ENCODE measurements at places on chromosomes 16 and 17. TPM values are rescaled to one million over a fixed set of nuclear protein-coding genes. Genes with fewer than 3 reads are reported as not detected.

DNA sequence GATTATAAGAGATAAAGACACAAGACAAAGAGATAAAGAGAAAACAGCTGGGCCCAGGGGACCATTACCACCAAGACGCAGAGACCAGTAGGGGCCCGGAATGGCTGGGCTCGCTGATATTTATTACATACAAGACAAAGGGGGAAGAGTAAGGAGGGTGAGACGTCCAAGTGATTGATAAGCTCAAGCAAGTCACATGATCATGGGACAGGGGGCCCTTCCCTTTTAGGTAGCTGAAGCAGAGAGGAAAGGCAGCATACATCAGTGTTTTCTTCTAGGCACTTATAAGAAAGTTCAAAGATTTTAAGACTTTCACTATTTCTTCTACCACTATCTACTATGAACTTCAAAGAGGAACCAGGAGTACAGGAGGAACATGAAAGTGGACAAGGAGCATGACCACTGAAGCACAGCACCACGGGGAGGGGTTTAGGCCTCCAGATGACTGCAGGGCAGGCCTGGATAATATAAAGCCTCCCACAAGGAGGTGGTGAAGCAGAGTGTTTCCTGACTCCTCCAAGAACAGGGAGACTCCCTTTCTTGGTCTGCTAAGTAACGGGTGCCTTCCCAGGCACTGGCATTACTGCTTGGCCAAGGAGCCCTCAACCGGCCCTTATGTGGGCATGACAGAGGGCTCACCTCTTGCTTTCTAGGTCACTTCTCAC, 63.9 kb upstream of the ARL4D start:
- H3K4me1 ChIP-seq: peaks cover 8% of the 10 kb centered on the region
- no peaks in the 10 kb centered on the region for H3K27me3 ChIP-seq
- H3K4me3 ChIP-seq: no peak overlapping the region
- DNase-seq: no peak
- no peaks in the 10 kb centered on the region for H3K36me3 ChIP-seq

GRCh38 chr16:17828012-17828411, 357.3 kb upstream of the XYLT1 start:
- DNase-seq: no peak
- H3K27me3 ChIP-seq: no peaks in the 10 kb centered on the region
- no peak overlapping the region for H3K4me3 ChIP-seq
- no peaks in the 10 kb centered on the region for H3K4me1 ChIP-seq
- H3K36me3 ChIP-seq: no peaks in the 10 kb centered on the region

DNA sequence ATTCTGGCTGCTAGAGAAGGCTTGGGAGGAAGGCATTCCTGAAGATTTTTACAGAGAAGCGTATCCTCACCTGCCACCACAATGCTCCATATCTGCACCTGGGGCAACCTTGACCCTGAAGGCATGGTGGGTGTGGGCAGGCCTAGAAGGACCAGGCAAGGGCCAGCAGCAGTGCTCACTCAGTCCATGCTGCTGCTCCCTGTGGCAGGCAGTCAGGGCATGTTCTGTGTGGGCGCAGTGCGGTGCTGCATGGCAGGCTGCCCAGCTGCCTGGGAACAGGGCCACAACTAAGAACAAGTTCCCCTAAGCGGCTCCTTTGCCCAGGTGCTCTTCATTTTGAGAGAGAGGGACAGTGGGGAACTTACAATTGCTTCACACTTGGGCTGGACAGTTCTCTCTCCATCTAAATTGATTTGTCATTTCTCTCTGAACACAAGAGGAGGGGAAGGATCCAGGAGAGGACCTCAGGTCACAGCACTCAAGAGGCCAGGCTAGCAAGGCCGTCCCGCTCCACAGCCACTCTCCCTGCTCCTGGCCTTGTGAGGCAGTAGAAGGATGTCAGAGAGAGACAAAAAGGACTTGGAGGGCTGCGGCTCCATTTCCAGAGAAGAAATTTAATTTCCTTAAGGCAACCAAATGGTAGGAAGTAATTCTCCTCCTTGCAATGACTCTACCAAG, 158.8 kb downstream of the AATF start:
- no peaks in the 10 kb centered on the region for H3K27me3 ChIP-seq
- peaks cover 25% of the 10 kb centered on the region for H3K36me3 ChIP-seq
- H3K4me3 ChIP-seq: no peak overlapping the region
- peaks cover 11% of the 10 kb centered on the region for H3K4me1 ChIP-seq
- H3K27ac ChIP-seq: peak overlapping the region; percentile 23

- H3K36me3 ChIP-seq: no peaks in the 10 kb centered on the region
- no peaks in the 10 kb centered on the region for H3K27me3 ChIP-seq
- no peaks in the 10 kb centered on the region for H3K4me1 ChIP-seq
- H3K4me3 ChIP-seq: no peak overlapping the region
Measured at GRCh38 chr17:14152721-14153120, 83.4 kb downstream of the COX10 start.

GRCh38 chr16:50862818-50863643, 121.1 kb downstream of the CYLD start:
- no peaks in the 10 kb centered on the region for H3K4me1 ChIP-seq
- H3K27ac ChIP-seq: no peak overlapping the region
- H3K36me3 ChIP-seq: no peaks in the 10 kb centered on the region
- no peak overlapping the region for H3K4me3 ChIP-seq

Gene LRRC36
- total RNA-seq: not detected

Gene PYY
- not detected for total RNA-seq

Gene KCNJ18
- total RNA-seq: not detected

Gene NUP93
- 31.8 TPM for total RNA-seq

Data from liver (tissue), 10 donors.